NCI-H524 treated with DMSO at 0.1 percent for 48 hours (cell line): ENCODE measurements at places on chromosomes 2 and 18.

DNA sequence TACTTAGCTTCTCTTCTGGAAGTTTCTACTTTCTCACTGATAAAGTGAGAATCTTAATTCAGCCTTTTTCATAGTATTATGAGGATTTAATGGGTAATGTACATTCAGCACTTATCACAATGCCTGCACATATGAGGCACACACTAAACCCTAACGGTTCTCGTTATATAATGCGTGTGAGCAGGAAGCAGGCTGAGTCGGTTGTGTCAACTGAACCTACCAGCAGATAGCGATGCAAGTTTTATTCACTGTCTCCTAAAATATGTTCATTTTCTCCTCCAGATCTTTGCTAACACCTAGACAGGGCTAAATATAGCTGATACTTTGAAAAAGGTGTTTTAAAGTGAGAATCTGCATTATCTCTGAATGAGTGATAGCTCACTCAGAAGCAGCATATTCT is 201.6 kb downstream of the ALPK2 start:
- no peak for DNase-seq

DNA sequence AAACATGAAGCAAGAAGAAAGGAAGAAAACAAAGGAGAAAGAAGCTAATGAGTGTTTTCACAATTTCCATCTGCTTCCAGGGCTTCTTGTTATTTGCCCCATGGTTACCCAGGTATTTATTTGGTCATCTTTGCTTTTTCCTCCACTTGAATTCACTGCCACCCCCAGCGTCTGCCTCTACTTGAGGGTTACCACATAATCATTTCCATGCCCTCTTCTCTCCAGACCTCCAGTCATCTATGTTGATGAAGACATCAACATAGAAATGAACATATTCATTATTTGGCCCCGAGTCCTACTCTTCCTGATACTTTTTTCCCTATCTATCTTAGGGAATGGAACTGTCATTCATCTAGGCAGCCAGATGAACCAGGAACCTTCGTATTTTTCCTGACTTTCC is 133.6 kb upstream of the CAVIN2 start:
- DNase-seq = no peak

DNA sequence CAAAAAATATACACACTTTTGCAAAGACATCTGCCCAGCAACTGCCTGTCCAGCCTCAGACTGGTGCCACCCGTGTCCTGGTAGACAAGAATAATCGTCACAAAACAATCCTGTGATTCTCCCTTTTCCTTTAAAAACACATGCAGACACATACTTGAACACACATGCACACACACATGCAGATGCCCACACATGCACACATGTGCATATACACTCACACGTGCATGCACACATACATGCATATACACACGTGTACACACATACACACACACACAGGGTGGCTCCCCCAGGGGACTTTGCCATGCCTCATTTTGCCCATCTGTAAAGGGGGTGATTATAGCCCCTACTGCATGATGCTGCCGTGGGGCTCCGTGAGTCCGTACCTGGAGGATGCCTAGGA is 24.9 kb upstream of the ALPP start:
- no peak for DNase-seq

- DNase-seq = no peak
These were observed 346.6 kb downstream of the FSIP2 start for GRCh38 chr2:186085226-186085625.

GRCh38 chr2:222794585-222795449 is 66.0 kb upstream of the ACSL3 start:
- DNase-seq = no peak

DNA sequence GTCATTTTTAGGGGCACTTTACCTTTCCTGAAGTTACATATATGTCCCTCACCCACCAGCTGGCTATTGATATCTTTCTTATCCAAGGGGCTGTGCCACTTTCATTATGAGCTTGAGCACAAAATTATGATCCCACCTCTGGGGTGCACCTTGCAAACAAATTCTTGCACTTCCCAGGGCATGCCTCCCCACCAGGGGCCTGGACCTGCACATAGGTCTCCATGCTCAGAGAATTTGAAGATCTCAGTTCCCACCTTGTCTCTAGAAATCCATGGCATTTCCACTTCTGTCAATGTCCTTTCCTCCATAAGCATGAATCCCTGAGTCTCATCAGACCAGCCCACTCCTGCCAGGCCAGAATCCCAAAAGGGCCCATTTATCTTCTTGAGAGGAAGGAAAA is 449.1 kb upstream of the REG3G start:
- no peak for DNase-seq

DNA sequence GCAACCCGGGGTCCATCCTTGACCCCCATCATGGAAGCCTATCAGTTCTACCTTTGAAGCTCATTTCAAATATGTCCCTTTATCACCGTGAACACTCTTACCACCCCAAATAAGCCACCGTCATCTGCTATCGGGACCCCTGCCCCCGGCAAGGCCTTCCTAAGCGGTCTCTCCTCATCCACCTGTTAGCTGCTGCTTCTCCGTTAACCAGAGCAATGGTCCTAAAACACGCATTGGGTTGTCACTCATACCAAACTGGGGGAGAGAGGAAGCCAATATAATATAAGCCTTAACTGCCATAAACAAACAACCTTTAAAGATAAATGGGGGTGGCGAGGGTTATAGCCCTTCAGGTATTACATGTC is 680 bp downstream of the ASNSD1 start:
- no peak for DNase-seq

- no peak for DNase-seq
These were observed 42.9 kb downstream of the ZNF385B start for GRCh38 chr2:179818546-179818945.

GRCh38 chr2:31171142-31171541 is 32.9 kb upstream of the GALNT14 start:
- no peak for DNase-seq

- DNase-seq = no peak
These were observed 909 bp downstream of the TGFA start for GRCh38 chr2:70552501-70553333.

GRCh38 chr18:75133721-75134610 is 75.0 kb downstream of the PTGR3 start:
- no peak for DNase-seq

- DNase-seq = no peak
These were observed 603.6 kb downstream of the FBXO15 start for GRCh38 chr18:73544032-73544431.

- no peak for DNase-seq
These were observed 5.5 kb downstream of the SLC11A1 start for GRCh38 chr2:218387369-218388194.

DNA sequence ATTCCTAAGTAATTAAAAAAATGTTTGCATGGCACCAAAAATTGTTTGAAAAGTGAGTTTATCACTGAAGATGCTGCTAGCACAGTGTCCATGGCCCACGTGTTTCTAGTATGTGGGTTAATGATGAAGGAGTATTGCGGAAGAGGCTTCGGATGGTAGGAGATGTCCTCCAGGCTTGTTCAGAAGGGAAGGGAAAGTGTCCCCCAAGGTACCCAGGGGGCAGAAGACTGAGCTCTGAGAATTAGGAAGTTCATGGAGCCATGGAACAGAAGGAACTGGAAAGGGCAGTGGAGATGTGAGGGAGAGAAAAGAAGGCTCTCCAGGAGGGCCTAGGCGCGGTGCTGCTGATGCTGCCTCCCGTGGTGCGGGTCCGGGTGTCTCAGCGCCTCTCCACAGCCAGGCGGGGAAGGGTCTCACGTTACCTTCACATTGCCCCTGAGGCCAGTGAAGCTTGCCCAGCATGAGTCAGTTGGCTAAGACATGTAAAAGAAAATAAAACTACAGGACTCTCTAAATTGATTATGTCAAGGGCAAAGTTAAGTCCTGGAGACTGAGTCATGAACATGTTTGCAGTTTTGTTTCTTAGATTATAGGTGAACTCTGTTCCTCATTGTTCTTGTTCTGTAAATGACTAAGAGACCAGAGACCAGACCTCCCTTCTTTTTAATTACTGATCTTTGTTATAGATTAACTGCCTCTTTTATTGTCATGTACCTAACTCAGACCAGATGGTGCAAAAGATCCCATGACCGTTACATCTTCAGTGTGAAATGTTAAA is 89.0 kb downstream of the MTCL1 start:
- no peak for DNase-seq

GRCh38 chr2:218345491-218346236 is 11.0 kb upstream of the CATIP start:
- no peak for DNase-seq

DNA sequence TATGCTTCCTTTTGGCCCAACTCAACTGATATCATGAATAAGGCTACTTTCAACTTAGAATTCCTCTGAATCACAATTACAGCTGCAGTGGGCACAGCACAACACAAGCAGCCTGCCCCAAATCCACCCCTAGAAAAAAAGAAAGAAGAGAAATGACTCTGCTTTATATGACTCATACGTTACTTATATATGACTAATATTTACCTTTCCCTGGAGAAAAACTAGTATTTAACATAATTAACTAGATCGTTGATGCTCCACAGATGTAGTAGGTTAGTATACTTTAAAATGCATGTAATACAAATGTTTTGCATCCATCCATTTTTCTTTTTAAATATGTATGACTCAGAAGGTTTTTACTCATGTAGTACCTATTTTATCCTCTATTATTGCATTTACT is 133.3 kb upstream of the UNC80 start:
- no peak for DNase-seq

DNA sequence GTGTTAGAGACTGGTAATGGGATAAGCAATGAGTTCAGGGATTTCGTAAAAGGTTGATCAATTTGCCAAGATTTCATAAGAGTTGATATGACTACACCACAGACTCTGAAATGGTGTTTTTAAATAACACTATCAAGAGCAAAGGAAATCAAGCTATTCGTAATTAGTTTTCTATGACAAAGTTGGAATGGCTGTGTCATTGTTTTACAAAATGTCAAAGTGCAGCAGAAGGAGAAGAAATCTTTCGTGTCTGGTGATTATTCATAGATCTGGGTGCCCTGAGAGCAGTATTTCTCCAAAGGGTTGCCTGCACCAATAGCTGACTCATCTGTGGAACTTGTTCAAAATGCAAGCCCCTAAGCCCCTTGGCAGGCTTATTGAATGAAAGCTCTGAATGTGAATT is 70.1 kb downstream of the NABP1 start:
- no peak for DNase-seq

- DNase-seq = no peak
These were observed 36.8 kb downstream of the HRH4 start for GRCh38 chr18:24497031-24497754.

- no peak for DNase-seq
These were observed 20.1 kb downstream of the ZC3H6 start for GRCh38 chr2:112295407-112296078.
